ENCODE measurements at places on chromosomes 6 and 20.

GRCh38 chr6:122347280-122347679, 52.2 kb upstream of the HSF2 start:
- ATAC-seq = no peak

- no peak for ATAC-seq
Measured at GRCh38 chr20:57618764-57619050, 1.5 kb downstream of the ZBP1 start.

- ATAC-seq = peak; percentile 65
Measured at GRCh38 chr6:46175446-46175845, 4.7 kb upstream of the ENPP5 start.

- ATAC-seq = no peak
Measured at GRCh38 chr20:13554706-13555105, 84.0 kb downstream of the TASP1 start.

- ATAC-seq = peak; percentile 47
Measured at GRCh38 chr20:51128198-51128597, 105.3 kb upstream of the KCNG1 start.

DNA sequence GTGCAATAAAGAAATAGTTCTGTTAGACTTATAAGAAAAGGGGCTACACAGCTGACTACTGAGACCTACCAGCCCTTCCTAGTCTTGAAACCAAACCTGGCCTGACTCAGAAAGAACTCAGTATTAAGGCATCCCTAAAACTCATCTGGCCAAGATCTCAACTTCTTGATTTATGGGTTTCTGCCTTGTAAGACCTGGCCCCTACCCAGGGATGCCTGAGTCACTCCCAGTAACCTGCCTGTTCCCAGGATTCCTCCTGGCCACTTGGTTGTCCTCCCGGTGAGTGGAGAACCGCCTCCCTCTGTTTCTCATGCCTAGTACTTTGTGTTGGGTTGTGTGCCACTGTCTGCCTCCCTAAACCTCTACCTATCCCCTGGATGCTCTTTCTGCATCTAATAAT, 189.4 kb upstream of the PREP start:
- ATAC-seq = no peak

- ATAC-seq = no peak
Measured at GRCh38 chr6:54515713-54516112, 207.5 kb downstream of the TINAG start.

DNA sequence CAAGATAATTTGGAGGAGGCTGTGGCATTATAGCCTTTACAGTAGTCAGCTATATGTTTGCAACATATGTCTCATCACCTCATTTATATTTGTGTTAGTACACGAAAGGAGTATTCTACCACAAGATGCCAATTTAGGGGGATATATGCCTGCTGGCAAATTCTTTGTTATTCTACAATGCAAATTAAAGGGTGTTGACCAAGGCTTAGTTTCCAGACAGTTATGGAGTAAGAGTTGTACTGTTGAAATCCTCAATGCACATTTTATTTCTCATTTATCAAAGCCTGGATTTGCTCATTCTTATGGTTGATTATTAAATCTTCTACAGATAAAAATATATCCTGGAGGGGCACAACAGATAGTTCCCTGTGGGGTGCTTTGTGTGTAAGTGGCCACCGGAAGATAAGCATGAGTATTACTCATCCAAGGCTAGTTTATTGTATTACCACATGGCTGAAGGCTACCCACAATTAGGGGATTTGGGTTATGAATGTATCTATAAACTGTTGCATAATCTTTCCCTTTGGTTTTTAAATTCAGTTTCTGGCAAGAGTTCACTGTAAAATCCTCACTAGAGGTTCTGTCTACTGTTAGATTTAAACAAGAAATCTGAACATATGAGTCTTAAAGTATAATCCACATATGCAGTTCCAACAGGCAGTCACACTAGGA, 9.0 kb downstream of the CST9 start:
- no peak for ATAC-seq

DNA sequence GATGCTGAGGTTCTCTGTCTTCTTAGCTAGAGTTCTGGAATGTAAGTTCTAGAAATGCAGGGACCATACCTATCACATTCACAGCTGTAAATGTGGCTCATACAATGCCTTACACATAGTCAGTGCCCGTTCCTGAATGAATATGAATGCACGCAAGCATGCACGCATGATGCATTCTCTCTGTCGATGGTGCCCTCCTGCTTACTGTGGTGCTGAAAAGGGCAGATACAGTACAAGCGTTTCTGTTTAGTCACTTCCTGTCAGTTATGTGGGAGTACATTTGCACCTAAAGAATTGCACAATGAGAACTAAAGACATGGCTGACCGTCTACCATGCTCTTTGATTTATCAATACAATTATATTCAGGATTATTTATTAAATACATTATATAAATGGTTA, 152.2 kb upstream of the SOX4 start:
- ATAC-seq = peak; percentile 35

- ATAC-seq = no peak
Measured at GRCh38 chr6:12049165-12049564, 37.1 kb downstream of the HIVEP1 start.

- no peak for ATAC-seq
Measured at GRCh38 chr20:35954907-35955251, 577 bp upstream of the SCAND1 start.

GRCh38 chr6:166055801-166056200, 111.8 kb downstream of the TBXT start:
- ATAC-seq = no peak

DNA sequence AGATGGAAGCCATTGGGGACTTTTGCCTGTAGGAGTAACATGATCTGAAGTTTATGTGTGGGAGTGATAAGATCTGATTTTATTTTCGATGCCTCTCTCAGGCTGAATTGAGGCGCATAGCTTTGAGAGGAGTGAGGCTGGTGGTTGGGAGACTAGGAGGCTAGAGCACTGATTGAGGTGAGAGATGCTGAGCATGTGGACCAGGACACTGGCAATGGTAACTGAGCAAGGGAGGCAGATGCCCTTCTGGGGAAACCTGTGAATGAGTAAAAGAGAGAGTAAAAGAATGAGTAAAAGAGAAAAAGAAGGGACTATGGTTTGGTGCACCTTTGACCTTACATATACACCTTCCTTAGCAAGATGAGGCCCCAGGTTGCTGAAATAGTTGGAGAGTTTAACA, 3.0 kb downstream of the RRP36 start:
- ATAC-seq = no peak

- no peak for ATAC-seq
Measured at GRCh38 chr6:142132625-142133024, at the start of gene GJE1. Gene GJE1, plus strand, starts transcription at chr6:142132925. Its CDS starts 234 bp downstream, at chr6:142133159.

GRCh38 chr20:51284176-51284575, 258.3 kb downstream of the NFATC2 start:
- no peak for ATAC-seq

GRCh38 chr6:27873021-27873940, 38.9 kb downstream of the OR2B2 start:
- peak; percentile 38 for ATAC-seq

DNA sequence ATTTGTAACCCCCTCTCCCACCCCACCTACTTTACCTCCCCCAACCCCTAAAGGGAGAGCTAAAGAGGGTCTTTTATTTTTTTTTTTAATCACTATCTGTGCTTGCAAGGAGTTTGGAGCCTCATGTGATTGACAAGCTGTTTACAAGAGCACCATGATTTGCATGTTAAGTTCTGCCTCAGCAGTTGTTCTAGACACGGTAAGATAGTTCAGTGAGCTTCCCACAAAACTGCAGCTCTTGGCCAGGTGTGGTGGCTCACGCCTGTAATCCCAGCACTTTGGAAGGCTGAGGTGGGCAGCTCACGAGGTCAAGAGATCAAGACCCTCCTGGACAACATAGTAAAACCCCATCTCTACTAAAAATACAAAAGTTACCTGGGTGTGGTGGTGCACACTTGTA, 5.0 kb upstream of the PXDC1 start:
- ATAC-seq = no peak

DNA sequence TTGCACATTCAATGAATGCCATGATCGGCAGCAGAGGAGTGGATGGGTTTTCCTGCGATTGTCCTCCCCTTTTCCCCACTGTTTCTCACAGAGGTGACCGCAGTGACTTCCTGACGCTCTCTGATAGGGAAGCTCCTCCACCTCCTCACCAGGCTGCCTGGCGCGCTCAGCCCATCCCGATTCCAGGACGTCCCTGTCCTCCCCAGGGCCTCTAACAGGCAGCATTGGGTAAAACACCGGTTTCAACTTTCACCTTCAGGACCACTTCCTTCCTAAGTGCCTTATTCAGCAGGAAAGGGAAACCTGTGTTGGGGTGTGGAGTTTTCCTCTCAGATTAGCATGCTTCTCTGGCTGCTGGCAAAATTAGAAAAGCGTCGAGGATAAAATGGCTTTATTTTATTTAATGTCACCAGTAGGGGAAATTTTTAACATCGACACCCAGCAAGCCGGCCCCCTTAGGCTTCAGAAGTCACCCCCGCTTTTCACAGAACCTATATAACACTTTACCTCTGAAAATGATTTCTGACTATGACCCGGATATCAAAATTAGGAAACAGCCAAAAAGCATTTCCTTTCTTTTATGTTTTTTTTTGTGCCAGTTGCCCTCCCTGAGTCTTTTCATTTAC, 570.4 kb upstream of the GJE1 start:
- ATAC-seq = peak; percentile 42

GRCh38 chr20:21241406-21241805, 61.7 kb upstream of the XRN2 start:
- no peak for ATAC-seq

- ATAC-seq = no peak
Measured at GRCh38 chr20:4891997-4892396, 109.3 kb downstream of the SLC23A2 start.

GRCh38 chr6:105178110-105178509, 1.7 kb downstream of the POPDC3 start:
- ATAC-seq = no peak

GRCh38 chr20:48718786-48719578, 108.8 kb downstream of the PREX1 start:
- ATAC-seq = peak; percentile 41
